Heart right ventricle (tissue), 16 donors: ENCODE measurements at places on chromosomes 6 and 20.

GRCh38 chr20:23624324-23624691 lies 13.4 kb downstream of the CST3 start:
- DNase-seq = no peak

DNA sequence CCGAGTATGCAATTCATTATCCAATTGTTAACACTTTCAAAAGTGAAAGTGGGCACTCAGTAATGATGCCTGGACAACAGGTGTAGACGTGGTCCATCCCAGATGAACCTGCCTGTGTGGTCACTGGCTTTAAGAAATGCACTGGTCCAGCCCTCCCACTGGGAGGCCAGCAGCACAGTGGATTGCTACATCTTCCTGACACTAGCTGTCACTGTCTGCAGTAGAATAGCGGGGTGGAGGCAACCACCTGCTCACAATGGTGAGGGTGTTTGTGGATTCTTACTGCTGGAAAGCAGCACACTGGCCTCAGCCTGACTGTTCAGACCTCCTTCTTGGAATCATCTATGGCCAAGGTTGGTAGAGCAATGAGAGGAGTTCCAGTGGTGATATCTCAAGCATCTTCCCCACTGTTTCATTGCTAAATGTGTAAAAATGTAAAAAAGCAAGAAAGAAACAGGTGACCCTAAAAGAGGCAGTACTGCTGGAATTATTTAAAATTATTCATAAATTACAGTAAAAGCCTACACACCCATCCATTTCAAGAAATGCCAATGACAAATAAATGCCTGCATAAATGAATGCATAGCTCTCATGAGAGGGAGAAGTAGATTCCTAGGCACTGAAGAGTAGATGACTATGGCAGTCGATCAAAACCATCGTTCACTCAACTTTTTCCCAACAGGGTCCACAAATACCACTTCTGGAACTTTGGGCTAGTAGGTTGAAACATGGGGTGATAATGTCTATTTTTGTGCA lies 228.0 kb upstream of the PLN start:
- no peak for DNase-seq

DNA sequence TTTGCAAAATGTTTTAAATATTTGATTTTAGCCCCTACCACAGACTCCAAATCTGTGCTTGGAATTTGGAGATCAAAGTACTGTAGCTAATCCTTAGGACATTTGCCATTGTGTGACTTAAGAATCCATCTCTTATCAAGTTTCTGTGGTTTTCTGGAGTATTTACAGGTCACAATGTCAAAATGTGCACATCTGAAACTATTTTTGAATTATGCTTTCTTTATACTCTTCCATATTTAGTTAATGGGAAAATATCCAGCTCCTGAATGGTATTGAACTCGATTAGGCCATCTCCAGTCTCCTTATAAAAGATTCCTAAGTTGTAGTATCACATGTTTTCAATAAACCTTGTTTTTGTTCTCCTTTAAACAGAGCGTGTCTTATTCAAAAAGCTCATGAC lies 162.5 kb downstream of the KHDC1L start:
- no peak for DNase-seq

DNA sequence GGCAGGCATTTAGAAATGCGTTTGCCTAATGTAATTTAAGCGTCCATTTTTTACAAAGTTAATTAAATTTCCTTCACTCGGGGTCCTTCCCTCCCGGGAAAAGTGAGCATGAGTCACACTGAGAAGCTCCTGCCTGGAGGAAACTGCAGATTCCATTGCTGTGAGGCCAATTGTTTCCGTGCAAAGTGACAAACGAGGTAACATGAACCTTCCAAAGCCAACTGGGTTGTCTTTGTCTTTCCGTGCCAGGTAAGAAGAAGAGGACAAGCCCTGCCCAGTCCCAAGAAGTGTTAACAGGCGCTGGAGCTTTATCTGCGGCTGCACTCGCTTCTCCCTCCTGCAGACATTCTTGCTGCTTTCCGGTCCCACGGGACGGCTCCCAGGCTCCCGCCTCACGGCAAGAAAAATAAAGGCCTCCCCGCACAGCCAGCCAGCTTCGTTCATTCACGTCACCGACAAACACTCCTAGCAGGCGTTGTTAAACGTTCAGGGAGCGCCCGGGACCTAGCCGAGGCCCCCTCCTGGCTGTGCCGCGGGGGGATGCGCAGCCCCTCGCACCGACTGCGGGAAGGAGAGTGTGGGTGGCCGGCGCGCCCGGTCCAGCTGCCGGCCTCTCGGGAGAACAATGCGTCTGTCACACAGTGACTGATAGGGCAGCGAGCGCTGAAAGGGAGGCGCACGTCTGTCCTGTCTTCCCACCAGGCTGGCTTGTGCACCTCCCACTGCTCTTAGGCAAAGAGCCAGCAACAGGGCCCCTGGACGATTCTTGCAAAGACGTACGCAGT lies 61.5 kb upstream of the HDDC2 start:
- DNase-seq = peak; percentile 86

DNA sequence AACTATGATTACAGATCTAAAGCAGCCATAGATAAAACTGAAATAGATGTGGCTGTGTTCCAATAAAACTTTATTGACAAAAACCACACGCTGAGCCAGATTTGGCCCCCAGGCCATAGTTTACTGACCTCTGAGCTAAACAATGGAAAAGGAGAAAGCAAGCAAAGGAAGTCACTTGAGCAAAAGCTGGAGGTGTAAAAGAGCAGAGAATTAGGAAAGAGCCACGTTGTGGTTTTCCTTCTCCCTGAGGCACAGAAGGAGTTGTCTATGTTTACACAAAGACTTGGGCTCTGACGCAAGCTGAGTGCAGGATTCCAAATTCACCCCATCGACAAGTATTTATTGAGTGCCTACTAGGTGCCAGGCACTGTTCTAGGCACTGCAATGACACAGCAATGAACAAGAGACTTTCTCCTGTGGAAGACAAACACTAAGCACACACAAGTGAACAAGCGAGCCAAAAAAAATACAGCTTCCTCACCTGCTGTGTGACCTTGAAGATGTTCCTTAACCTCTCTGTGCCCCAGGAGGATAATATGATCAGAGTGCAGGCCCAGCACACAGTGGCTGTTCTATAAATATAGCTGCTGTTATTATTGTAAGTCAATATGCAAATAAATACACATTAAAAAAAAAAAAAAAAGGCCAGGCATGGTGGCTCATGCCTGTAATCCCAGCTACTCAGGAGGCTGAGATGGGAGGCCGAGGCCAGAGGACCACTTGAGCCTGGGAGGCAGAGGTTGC lies 75.4 kb upstream of the PTPN1 start:
- no peak for DNase-seq

DNA sequence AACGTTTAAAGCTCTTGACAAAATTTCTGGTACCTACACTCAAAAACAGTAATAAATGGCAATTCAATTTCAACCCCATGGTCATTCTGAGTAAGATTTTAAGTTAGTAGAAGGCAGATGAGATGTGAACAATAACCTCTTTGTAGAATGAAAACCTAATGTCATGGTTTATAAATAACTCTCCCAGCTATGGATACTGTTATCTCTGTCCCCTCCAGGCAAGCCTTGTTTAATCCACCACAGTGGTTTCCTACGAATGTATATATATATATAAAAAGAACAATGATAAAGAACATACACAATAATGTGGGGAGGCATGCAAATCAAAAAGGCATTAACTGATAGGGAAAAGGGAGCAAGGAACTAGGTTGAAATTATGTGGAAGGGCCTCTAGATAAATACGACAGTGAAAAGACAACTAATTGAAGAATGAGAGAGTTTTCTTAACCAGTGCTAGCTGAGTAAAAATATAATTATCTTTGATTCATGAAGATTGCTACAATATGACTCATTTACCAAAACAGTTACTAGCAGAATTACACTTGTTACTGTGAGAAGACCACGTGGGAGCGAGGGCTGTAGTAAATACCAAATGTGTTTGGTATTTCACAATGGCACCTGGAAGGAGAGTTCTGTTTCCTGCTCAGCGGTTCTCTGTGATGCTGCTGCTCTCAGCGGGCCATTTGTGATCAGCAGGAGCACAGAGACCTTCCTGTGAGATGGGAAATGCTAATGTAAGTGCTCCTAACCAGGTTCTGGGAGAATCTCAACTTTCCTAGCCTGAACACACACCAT lies 173.7 kb downstream of the MBOAT1 start:
- no peak for DNase-seq

DNA sequence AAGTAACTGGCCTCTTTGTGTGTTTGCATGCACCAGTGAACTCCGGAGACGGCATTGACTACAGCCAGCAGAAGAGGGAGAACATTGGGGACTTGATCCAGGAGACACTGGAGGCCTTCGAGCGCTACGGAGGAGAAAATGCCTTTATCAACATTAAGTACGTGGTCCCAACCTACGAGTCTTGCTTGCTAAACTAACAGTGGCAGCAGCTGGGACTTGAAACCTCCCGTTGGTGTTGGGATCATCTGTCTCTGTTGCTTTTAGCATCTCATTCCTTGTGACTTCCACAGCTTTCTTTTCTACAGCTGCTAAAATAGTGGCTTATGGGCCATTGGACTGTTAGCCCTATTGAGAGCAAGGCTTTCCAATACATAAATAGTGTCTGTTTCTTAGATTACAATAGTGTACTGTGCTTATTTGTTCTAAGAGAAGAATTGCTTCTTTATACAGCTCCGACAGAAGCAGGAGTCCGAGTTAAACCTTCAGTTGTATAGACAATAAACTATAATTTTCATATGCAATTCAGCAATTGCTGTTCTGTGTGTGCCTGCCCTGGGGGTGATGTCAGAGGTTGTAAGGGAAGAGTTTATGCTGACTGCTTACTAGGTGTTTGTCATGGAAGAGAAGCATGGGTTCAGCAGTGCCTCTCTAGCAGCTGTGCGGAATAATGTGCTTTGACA lies 99.6 kb upstream of the QKI start:
- no peak for DNase-seq

- DNase-seq = peak; percentile 91
Observed at GRCh38 chr20:347640-348484, 951 bp downstream of the NRSN2 start.

DNA sequence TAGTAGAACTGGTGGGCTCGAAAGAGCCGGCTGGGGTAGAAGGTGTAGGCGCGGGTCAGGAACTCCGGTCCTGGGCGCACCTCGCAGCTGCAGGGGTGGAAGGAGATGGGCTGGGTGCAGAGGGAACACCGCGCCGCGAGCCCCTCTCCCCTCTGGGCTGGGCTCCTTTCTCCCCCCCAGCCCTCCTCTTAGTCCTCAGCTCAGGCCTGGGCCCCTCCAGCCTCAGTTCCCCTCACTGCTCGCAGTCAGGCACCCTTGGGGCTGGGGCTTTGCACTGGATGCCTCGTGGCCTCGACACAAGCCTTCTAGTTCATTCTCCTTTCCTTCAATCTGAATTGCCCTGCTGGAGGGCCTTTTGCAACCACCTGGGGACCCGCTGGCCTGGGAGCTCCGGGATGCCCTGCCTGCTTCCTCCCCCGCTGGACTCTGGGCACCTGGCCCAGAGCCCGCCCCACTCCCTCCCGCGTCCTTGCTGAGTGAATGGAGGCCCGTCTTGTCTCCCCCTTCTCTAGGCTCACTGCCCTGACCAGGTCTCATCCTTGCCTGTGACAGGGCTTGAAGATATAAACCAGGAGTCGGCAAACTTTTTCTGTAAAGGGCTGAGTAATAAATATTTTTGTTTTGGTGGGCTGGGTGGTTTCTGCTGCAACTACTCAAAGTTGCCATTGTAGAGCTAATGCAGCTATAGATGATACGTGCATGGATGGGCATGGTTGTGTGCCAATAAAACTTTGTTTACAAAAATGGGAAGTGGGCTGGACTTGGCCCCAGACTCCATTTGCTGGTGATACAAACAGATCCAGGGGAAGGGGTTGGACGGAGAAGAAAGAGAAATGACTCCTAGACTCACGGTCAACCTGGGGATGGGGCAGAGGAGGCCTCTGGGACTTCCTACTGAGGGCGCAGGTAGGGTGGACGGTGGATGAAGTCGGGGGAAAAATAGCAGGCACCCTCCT lies 47.3 kb downstream of the APCDD1L start:
- no peak for DNase-seq

GRCh38 chr20:45173522-45173921 lies 1.2 kb upstream of the PI3 start:
- DNase-seq = no peak

DNA sequence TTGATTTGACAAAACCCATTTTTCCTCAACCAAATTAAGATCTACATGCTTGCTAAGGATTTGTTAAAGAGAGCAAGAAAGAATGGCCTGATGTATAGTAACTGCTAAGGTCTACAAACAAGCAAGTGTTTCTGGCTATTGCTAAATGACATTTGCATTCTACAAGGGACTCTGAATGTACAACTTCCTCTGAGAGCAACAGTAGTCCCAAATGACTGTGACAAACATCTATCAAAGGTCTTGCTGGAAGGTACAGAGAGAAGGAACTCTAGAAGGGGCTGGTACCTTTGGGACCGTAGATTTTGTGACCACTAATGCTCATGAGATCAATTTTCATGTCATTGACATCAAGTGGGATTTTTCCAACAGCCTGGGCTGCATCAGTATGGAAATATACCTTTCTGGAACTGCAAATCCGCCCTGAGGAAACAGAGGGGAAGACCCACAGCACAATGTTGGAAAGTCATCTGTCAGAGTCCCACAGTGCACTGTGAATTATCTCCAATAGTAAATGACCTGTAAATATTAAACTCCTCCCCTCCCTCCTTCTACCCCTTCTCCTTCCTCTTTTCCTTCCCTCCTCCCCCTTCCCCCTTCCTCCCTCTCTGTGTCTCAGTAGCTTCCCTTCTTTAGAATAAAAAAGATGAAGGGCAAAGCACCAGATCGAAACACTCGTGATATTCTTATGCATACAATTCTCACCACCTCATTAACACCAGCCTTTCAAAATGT lies 15.9 kb upstream of the CPNE1 start:
- DNase-seq = no peak

DNA sequence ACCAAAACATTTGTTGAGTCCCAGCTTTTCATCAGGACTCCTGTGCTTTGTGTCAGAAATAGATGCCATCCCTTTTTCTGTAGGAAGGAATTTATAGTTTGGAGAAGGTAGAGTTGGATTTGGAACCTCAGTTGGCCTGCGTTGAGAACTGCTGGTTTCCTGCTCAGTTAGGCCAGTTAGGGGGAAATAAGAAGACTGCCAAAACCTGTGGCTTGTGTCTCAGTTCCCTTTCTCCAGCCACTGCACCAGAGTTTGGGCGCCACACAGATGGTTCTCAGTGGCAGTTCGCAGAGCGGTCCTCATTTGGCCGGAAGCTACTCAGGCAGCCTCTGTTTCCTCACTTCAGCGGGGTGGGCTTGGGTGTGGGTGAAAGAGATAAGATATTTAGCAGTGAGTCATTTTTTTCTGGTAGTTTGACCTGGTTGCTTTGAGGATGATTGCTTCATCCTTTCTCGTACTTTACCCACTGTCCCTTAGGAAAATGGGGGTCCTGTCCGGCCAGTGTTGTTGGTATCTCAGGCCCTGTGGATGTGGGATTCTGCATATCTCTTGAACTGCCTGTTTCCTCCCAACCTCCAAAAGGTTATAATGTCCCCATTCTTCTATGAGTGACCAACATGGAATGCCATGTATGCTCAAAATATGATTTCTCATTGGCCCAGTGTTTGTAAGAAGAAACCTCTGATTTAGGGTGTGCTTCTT lies 53.7 kb downstream of the JARID2 start:
- peak; percentile 31 for DNase-seq

DNA sequence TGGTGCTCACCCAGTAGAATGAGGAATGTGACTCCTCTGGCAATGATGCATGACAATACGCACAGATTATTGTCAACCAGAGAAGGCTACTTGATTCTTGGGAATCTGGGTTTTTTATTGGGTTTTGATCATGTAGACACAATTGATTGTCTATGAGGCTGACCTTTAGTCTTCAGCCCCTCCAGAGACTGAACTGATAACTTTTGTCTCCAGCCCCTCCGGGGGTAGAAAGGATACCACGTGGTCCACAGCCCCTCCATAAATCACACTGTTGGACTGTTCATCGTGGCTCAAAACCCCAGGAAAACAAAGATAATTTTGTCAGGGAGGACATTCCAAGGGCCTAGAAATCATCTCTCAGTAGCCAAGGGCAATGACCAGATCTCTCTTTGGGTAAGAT lies 57.5 kb upstream of the ADGRF5 start:
- no peak for DNase-seq
